ENCODE measurements at places on chromosomes 12 and 14.

DNA sequence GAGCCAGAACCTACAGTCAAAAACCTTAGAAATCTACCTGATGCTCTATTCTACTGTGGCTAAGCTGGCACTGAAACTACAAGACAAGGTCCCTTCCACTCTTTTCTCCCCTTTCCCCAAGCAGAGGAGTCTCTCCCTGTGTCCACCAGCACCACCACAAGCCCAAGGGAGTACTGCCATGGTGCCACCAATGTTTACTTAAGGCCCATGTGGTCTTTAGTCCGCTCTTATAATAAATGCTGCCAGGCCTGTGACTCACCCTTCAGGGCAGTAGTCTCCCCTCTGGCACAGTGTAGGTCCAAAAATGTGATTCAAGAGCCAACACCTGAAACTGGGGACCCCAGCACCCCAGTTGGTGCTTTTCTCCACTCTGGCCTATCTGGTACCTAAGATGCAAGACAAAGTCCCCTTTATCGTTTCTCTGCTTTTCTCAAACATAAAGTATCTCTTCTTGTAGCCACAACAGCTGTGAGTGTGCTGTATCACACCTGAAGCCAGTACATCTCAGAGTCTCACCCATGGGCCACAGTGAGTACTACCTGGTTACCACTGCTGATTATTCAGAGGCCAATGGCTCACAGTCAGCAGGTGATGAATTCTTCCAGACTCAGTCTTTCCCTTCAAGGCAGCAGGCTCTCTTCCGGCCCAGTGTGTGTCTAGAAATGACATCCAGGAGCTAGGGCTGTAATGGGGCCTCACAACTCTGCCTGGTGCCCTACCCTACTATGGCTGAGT, 29.3 kb downstream of the SLC38A2 start:
- DNase-seq, result no peak

DNA sequence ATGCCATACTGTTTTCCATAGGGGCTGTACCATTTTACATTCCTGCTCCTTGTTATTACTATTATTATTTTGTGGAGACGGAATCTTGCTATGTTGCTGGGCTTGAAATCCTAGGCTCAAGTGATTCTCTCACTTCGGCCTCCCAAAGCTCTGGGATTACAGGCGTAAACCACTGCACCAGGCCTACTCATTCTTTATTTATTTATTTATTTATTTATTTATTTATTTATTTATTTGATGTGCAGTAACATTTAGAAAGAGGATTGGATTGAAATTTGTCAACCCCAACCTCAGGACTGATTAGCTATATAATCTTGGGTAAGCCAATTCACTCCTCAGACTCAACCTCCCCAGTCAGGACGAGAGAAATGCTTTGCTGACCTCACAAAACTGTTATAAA, 107.9 kb downstream of the VEZT start:
- DNase-seq, result no peak

- DNase-seq, result no peak
These were observed 15.4 kb downstream of the PAPLN start for GRCh38 chr14:73252491-73253322.

DNA sequence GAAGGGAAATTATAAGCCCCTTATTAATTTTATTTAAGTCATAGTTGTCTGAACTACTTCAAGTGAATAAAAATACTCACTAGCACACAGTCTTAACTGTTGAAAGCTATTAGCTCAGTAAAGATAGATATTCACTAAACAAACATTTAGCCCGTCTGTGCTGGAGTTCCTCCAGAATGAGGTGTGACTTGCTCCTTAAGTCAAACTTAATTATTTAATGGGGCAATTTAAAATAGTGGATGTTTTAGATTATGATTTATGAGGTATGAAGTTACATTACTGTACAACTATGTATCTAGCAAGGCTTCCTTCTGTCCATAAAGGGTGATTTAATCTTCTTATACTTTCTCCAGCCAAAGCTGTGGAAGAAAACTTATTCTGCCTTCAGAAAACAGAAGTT, 414.0 kb upstream of the FLRT2 start:
- no peak for DNase-seq

DNA sequence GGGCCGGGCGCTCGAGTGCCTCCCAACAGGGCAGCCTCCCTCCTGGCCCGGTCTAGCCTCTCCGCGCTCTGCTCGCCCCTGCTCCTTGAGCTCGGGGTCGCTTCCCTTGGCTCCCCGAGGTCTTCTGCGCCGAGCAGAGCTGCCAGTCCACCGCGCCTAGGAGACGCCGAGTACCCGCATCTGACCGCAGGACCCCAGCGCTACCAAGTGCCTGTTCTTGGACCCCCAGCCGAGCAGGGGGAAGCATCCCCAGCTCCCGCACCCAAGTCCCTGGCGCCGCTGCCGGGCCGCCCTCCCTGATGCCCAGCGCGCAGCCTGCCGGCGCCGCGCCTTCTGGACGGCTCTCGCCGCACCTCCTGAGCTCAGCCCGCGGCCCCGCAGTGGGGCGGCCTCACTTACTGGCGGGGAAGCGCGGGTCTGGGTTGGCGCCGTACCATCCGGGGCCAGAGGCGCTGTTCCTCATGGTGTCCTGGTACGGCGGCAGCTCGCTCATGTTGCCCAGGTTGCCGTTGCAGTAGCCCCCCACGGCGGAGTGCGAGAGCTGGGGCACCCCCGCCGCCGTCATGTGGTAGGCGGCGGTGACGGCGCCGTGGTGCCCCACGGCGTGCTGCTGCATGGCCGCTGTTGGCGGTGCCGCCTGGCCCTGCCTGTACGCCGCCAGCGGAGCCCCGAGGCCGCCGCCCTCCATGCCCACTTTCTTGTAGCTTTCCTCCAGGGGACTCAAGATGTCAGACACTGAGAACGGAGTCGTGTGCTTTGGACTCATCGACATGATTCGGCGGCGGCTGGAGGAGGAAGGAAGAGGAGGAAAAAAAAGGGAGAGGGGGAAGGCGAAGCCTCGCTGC, 1.2 kb downstream of the NKX2-1 start:
- no peak for DNase-seq

DNA sequence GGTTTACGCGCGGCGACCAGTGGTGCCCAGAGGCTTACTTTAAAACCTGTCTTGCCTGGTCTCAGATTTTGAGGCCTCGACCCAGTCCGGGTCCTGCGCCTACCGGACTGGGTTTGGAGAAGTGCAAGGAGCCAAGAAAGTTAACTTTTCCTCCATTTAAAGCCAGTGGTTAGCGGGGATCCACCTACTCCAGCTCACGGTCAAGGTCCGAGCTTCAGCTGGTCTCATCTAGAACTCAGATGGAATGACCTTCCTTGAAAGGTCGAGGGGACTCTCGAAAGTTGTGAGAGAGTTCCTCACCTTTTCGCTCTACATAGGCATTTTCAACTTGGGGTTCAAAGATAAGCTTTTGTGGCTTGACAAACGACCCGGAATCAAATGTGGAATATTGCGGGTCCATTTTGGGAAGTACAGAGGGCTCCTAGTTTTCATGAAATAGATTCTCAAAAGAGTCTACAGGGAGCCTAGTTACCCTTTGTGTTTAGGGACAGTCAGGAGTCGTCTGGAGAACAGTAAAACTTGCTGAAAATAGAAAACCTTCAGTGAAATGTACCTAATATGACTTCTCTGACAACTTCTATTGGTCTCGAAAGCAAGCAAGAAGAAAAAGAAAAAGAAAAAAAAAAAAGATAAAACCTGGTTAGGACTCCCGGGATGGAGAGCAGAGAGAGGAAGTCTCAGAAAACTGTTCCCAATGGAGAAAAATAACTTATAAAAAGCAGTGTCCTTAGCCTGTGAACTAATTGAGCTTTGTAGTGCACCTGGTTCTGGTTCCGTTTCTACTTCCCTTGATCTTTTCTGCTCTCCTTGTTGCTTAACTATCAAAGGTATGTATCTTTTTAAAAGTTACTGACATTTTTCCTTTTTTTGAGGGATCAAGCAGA, 1.4 kb downstream of the KCNMB4 start:
- DNase-seq, result no peak

GRCh38 chr12:24444634-24445033, 495.2 kb upstream of the SOX5 start:
- no peak for DNase-seq

GRCh38 chr14:33120966-33121365, 182.3 kb downstream of the NPAS3 start:
- no peak for DNase-seq

DNA sequence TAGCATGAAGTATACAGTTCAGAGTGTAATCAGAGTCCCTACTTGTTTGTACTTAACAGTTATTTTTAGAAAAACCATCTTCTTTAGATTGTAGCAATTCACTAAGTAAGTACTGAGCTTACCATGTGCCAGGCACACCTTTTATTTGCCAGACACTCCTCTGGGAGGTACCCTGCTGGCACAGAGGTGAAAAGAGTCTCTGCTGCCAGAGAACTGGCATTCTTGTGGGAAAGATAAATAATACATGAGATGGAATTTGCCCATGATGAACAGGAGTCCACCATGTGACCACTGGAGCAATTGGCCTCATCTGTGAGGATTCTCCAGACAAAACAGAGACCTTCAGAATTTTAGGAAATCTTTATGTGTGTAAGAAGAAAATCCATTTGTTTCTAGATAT, 199.3 kb upstream of the SLC16A7 start:
- DNase-seq, result no peak

- DNase-seq, result peak; percentile 53
These were observed 122.1 kb downstream of the CALM1 start for GRCh38 chr14:90518941-90519256.

DNA sequence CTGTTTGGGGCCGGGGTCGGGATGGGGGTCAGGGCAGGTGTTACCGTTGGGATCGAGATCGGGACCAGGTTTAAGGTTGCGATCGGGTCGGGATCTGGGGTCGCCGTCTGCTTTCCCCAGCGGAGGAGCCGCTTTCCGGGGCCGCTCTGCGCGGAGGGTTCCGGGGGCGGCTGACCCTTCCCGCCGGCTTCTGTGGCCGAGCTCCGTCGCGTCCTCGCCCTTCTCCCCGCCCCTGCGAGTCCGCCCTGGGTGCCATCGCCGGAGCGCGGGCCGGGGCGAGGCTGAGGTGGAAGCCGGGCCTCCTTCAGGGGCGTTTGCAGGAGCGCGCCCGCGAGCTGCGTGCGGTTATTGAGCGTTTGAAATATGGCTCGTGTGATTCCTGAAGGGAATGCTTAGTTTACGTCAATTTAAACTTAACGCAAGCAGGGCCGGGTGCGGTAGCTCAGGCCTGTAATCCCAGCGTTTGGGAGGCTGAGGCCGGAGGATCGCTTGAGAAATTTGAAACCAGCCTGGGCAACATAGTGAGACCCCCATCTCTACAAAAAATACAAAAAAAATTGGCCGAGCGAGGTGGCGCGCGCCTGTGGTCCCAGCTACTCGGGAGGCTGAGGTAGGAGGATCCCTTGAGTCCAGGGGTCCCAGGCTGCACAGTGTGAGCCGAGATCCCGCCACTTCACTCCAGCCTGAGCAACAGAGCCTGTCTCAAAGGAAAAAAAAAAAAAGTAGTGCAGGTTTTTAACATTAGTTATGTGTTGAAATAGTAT, 620 bp downstream of the PGAM5 start:
- DNase-seq, result peak; percentile 32

DNA sequence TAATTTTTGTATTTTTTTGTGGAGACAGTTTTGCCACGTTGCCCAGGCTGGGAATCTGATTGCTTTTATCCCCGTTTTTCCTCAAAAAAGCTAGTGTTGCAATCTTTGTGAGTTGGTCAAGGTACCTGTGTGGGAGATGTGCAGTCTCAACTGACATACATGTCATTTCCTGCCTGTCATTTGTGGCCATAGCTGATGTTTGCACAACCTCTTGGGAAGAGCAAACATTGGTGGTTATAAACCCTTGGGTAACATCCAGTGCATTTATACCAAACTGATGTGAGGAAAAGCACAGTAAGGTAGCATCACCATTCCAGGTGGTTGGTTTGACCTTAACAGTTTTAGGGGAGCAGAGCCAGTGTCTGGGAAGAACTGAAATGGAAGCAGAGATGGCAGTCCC, 54.7 kb downstream of the ATG14 start:
- DNase-seq, result no peak

All from hematopoietic multipotent progenitor cell treated with erythropoietin and hydrocortisone succinate and interleukin-3 and kit ligand, for 15 days (in vitro differentiated cells).